ENCODE measurements at places on chromosomes 16 and 17.
A peak's percentile ranks its signal among the peaks of the same experiment; 100 is the strongest.

GRCh38 chr16:3664187-3664896 is 9.9 kb downstream of the DNASE1 start:
- DNase-seq: no peak

- no peak for DNase-seq
These were observed 10.4 kb downstream of the CHAD start for GRCh38 chr17:50458270-50458669.

DNA sequence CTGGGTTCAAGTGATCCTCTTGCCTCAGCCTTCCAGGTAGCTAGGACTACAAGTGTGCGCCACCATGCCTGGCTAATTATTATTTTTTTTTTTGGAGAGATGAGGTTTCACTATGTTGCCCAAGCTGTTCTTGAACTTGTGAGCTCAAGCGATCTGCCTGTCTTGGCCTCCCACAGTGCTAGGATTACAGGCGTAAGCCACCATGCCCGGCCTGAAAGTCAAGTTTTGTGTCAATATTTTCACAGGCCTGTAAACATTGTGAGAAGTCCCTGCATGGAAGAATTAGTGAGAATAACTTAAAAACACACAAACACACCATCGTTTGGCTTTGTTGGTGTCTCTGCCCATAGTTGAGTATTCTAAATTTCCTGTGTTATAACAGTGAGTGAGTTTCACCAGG is 22.2 kb downstream of the NUP85 start:
- DNase-seq: no peak

- DNase-seq: peak; percentile 39
These were observed 15.7 kb downstream of the CAVIN1 start for GRCh38 chr17:42407289-42407836.

DNA sequence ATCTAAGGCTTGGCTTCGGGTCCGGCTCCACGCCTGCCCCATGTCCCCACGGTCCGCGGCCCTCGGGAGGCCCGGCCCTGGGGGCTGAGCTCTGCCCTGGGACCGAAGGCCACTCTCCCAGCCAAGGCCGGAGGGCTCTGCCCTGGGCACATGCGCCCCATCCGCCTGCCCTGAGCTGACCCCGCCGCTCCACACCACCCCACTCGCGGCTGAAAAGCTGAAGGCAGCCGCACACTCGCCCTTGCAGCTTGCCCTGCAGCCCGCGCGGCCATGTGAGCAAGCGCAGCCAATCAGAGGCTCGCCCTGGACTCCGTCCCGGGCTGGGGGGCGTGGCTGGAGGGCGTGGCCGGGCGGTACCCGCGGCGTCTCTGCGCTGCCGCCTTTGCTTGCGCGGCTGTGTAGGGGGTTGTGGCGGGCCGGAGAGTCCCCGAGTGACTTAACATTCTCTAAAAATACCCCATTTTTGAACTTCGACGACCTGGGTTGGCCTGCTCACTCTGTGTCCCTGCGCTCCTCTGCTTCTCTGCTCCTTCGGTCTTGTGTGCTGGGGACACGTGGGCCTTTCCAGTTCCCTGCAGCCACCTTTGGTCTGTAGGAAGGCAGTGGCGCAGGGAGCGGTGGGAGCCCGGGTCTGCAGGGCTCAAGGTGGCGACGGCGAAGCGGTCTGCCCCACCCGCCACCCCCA is 8.8 kb upstream of the MAP2K3 start:
- peak; percentile 97 for DNase-seq

DNA sequence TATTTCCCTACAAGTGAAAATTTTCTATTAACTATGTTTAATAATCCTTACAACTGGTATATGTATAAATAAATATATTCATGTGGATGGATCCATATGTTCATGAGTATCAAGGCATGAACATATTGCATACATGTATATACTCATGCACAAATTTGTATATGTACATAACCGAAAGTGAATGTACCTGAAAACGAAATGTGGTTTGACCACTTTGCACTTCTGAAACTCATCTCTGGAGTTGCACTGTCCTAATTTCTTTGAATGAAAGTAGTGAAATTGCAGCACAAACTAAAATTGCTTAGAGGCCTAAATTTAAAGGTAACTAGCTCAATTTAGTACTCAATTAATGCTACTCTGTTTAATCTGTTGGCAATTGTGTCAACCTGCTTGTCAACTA is 27.4 kb upstream of the GNAO1 start:
- no peak for DNase-seq

- no peak for DNase-seq
These were observed 35.3 kb upstream of the ACSM2B start for GRCh38 chr16:20611350-20611902.

- no peak for DNase-seq
These were observed 480 bp upstream of the PROCA1 start for GRCh38 chr17:28712032-28712704.

- no peak for DNase-seq
These were observed 49.1 kb downstream of the ZNF778 start for GRCh38 chr16:89266521-89267134.

- DNase-seq: no peak
These were observed 15.6 kb downstream of the SLC7A6 start for GRCh38 chr16:68279726-68280558.

All from stimulated activated CD4-positive, alpha-beta T cell treated with anti-CD3 and anti-CD28 coated beads, Interleukin-12 subunit alpha, Interleukin-12 subunit beta, amount 100 ng/mL, for 24 hours (primary cell).